ENCODE measurements at places on chromosomes 12 and 14. TPM values are rescaled to one million over a fixed set of nuclear protein-coding genes. Genes with fewer than 3 reads are reported as not detected.

DNA sequence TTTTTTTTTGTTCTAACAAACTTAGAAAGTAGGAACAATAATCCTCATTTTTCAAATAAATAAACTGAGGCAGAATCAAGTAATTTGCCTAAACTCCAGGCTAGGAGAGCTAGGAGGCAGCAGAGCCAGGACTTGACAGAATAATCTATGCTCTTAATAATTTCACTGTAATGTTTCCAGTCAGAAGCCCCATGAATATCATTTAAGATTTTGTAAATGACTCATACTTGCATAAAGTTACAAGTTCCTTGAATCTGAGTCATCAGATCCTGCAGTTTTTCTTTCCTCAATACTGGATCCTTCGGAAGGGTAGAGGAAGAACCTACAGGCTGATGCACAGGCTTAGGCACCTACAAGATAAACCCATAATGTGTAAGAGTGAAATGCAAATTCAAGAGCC is 29.0 kb downstream of the CAPRIN2 start:
- H3K27me3 ChIP-seq: no peaks in the 10 kb centered on the region
- peaks cover 12% of the 10 kb centered on the region for H3K4me1 ChIP-seq
- peak overlapping the region; percentile 45 for H3K27ac ChIP-seq
- peak; percentile 71 for DNase-seq
- no peak overlapping the region for H3K4me3 ChIP-seq

DNA sequence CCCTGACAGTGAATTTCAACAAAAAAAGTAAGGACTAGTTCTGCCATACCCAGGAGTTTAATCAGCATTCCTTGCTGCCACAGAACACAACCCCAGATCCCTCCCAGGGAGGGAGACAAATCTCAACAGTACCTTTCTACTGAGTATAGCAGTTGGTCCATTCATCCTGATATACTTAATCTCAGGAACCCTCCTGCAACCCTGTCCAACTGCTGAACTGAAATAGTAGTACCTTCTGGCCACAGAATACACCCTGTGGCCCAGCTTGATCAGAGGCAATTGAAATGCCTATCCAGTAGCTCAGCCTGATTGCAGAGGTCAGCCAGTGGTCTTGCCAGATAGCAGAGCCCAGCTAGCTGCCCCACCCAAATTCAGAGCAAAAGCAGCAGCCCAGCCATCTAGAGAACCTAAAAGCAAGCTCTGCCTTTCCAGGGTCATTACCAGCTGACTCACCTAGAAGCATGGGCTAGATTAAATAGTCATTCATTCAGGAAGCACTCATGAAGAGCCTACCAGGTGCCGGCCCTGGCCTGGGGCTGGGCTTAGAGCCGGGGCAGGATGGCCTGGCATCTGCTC is 40.0 kb upstream of the RHOJ start:
- H3K4me1 ChIP-seq: no peaks in the 10 kb centered on the region
- no peaks in the 10 kb centered on the region for H3K36me3 ChIP-seq
- no peak for DNase-seq
- no peaks in the 10 kb centered on the region for H3K27me3 ChIP-seq

AMIGO2 gene
- total RNA-seq: 21.8 TPM

KRT5 gene
- total RNA-seq: not detected

CLEC7A gene
- not detected for total RNA-seq

DNA sequence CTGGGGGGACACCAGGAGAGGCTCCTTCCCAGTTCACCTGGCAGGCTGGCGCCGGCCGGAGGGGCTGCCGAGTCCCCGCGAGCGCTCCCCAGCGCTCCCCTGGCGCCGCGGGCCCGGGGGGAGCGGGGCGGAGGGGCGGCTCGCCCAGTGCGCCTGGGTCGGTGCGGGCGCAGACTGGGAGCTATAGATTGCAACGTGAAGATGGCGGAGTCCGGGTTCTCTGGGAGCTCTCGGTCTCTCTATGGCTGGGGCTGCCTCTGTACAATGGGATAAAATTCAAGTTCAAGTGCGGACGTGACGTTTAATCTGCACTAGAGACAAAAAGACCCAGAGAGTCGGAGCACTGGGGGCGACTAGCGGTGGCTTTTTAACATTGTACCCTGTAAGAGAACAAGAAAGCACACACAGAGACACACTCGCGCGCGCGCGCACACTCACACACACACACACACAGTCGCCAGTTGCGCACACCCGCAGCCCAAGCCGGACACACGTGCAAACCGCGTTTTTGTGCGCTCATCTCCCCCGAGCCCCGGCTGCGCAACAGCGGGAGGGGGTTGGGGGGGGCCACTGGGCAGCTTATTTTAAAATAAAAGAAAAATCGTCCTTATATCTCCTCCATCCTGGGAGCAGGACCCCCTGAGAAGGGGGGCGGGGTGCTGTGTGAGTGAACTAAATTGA is at the start of gene BCL11B:
BCL11B (minus strand) TSS at position 247 of the 681 bp plus-strand sequence. CDS start 979 bp downstream, outside the sequence.
- H3K27me3 ChIP-seq: peaks cover 20% of the 10 kb centered on the region
- no peak for DNase-seq
- peaks cover 2% of the 10 kb centered on the region for H3K4me1 ChIP-seq
- H3K27ac ChIP-seq: no peak within 1 kb of the TSS
- H3K4me3 ChIP-seq: peak within 1 kb of the TSS; percentile 44

- no peak for DNase-seq
- no peaks in the 10 kb centered on the region for H3K27me3 ChIP-seq
- peak overlapping the region; percentile 85 for H3K4me3 ChIP-seq
- no peaks in the 10 kb centered on the region for H3K36me3 ChIP-seq
- peak overlapping the region; percentile 97 for H3K27ac ChIP-seq
Measured at GRCh38 chr14:73755434-73756014, 41.3 kb upstream of the PNMA1 start.

- no peak for DNase-seq
- no peaks in the 10 kb centered on the region for H3K4me1 ChIP-seq
- no peak overlapping the region for H3K27ac ChIP-seq
- H3K27me3 ChIP-seq: no peaks in the 10 kb centered on the region
Measured at GRCh38 chr12:14410841-14411569, 45.5 kb downstream of the ATF7IP start.

PFKM gene
- total RNA-seq: 56.1 TPM

- DNase-seq: no peak
- H3K27ac ChIP-seq: no peak overlapping the region
- no peaks in the 10 kb centered on the region for H3K4me1 ChIP-seq
- H3K27me3 ChIP-seq: no peaks in the 10 kb centered on the region
- H3K36me3 ChIP-seq: no peaks in the 10 kb centered on the region
Measured at GRCh38 chr12:97048421-97049035, 141.5 kb downstream of the NEDD1 start.

ESR2 gene
- not detected for total RNA-seq

All from Panc1 (cell line).